ENCODE measurements at places on chromosomes 3 and 15.

- no peak for DNase-seq
These were observed 25.6 kb downstream of the COL8A1 start for GRCh38 chr3:99663977-99664376.

DNA sequence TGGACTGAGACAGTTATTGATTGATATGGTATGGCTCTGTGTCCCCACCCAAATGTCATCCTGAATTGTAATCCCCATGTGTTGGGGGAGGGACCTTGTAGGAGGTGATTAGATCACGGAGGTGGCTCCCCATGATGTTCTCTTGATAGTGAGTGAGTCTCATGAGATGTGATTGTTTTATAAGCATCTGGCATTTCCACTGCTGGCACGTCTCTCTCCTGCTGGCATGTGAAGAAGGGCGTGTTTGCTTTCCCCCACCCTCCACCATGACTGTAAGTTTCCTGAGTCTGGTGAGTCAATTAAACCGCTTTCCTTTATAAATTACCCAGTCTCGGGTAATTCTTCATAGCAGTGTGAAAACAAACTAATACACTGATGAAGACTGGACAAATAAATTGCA, 105.6 kb upstream of the MELTF start:
- DNase-seq = no peak

- no peak for DNase-seq
These were observed 1.2 kb downstream of the TMIE start for GRCh38 chr3:46702246-46703012.

DNA sequence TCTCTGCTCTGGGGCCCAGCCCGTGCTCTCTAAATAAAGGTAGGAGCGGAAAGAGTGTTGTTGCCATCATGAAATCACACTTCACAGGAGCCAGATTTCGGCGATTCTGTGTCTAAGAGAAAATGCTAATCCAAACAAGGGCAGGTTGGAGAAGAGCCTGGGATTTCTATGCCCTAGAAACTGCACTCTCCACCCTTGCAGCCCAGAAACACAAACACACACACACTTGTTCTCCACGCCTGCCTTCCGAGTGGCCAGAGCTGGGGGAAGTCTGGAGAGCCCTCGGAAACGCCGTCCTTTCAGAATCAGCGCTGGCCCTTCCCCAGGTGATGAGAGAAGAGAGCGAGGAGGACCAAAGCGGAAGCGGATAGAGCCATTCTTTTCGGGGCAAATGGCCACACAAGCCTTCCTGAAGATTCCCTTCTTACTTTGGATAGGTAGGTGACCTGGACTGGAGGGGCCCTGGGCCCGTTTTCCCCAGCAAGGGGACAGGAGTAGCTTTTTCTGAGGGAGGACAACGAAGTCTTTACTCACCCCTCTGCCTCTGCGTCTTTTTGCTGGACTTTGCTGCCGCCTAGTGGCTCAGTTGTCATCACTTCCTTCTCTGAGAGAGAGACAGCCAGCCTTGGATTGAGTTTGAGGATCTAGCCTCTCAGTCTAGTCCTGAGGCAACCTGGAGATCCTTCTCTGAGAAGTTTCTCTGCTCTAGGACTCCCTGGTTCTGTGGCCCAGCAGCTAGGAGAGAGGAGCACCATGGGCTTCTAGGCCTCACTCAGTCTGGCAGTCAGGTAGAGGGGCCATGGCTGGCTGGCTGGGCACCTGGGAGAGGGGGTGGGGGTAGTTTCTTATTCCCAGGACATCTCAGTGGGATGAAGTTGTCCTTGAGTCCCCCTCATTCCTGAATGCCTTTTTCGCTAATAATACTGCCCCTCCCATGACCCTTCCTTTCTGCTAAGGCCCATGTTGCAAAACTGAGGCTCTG, 37.7 kb downstream of the SENP8 start:
- DNase-seq = peak; percentile 74

- peak; percentile 90 for DNase-seq
These were observed 85.0 kb upstream of the CNTN6 start for GRCh38 chr3:1007866-1008265.

DNA sequence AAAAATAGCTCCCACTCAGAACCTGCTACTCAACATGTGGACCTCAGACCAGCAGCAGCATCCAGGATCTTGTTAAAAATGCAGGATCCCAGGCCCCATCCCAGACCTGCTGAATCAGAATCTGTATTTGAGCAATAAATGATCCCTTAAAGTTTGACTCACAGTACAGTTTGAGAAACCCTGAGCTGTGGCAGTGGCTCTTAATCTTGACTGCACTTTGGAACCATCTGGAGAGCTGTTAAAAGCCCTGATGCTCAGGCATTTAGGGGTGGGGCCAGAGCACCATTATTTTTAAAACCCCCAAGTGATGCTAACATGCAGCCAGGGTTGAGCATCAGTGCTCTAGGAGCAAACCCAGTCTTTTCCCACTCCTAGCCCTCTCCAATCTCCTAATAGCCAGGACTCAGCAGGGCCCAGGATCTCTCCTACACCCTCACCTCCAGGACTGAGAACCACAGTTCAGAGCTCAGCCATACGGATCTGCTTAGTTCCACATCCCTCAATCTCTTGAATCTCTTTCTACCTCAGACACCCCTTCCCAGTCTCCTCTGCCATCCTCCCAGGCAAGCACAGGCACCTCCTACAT, 10.2 kb downstream of the RFTN1 start:
- no peak for DNase-seq

DNA sequence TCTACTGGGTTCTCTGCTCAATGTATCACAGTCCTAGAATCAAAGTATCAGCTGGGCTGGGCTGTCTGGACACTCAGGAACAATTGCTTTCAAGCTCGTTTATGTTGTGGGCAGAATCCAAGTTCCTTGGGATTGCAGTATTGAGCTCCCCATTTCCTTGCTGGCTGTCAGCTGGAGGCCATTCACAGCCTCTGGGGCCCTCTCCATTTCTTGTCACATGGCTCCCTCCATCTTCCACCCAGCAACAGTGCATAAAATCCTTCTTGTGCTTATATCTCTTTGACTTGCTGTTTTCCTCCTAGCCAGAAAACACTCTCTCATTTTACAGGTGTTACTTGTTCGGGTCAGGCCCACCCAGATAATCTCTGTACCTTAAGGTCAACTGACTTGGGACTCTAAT, 363.5 kb downstream of the IGSF11 start:
- DNase-seq = no peak

DNA sequence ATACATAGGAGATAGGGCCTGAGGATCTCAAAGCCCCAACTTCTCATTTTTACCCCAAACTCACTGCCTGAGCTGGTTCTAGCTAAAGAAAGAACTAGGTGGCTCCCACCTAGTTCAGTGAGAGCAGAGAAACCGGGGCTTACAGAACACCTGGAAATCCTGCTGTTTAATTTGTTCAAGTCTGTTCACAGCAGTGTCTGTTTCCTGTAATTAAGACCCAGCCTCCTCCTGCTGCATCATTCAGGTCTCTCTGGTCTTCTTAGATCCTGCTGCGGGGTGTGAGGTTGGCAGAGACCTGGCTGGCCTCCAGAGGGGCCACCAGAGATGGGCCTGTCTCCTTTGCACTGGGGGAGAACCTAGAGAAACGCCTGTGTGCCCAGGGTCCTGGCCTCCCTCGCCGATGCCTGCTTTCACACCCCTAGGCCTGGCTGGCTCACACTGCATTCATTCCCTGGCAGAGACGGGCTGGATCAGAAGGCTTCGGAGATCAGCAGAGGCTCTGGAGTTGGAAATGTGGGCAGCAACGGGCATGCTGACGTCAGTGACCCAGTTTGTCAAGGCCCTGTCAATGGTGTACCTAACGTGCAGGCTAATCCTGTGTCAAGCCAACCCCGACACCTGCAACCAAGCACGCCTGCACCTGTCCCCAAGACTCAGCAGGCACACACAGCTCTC, 4.9 kb upstream of the CHRNA3 start:
- DNase-seq = no peak

DNA sequence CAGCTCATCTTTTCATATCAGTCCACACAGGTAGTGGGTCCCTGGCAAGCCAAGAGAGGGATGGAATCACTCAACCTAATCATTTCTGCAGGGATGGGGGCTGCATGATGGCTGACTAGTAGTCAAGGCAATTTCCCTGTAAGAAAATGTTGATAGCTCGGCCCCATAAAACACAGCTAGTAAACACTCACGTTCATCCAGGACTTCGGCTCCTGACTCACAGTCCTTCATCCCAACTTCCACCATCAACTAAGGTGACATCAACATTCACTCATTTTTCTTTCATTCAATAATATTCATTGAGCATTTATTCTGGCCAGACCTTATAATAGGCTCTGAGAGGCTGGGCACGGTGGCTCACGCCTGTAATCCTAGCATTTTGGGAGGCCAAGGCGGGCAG, 4.4 kb upstream of the ACAP2 start:
- no peak for DNase-seq

GRCh38 chr15:46344115-46344724, 709.4 kb downstream of the SQOR start:
- no peak for DNase-seq

DNA sequence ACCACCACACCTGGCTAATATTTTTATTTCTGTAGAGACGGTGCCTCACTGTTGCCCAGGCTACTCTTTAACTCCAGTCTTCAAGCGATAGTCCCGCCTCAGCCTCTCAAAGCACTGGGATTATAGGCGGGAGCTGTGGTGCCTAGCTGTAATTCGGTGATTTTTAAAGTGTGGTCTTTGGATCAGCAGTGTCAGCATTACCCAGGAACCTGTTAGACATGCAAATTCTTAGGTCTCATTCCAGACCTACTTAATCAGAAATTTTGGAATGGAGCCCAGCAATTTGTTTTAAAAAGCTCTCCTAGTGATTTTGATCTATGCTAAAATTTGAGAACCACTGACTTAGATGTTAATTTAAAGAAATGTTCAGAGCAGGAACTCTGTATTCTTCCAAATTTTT, 51.9 kb downstream of the GOLM2 start:
- DNase-seq = peak; percentile 90

DNA sequence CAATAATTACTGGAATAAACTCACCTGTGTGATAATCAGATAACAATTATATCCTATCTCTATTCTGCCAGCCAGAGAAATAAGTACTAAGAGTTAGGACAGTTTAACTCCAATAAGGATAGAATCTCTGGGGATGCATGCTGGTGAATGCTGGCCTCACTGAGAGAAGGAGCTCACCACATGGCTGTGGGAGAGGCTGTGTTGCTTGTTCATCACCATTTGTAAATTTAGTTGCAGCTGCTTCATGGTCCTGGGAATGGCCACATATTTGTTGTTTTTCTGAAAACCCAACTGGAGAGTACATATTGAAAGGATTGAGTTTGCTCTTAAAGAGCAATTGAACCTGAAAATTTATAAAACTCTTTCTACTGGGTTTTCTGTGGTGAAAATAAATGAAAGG, 207.3 kb downstream of the NECTIN3 start:
- DNase-seq = no peak

- peak; percentile 84 for DNase-seq
These were observed 10.3 kb downstream of the MASP1 start for GRCh38 chr3:187281191-187281714.

DNA sequence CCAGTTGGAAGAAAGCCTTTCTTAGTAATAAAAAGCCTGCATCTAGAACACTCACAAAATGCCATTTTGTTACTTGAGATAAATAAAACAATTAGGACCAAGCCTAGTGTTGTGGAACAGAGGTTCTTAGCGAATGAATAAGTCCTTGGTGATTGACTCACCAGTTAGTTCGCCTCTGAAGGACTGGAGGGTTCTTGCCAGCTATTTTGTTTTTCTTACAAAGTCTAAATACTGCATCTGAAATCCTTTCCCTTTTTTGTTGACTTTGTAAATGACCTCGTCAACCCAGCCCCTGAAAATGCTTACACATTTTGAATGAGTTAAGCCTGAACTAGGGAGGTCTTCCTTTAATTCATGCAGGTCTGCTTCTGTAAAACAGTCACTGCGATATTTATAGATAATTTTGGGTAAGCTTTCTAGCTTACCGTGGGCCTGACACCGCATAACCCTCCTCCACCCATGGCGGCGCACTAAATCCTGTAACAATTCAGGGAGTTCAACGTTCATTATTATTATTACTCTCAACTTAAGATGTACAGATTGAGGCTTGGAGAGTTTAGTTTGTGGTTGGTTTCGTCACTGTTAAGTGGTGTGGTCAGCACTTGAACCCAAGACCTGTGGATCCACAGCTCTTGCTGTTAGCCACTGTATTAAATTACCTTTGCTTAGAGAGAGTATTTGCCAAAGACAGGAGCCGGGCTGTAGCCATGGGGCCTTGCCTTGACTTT, 45.0 kb upstream of the SACM1L start:
- peak; percentile 81 for DNase-seq

GRCh38 chr3:126448136-126448892, 27.4 kb downstream of the ZXDC start:
- DNase-seq = no peak

GRCh38 chr3:194064380-194065332, 71.3 kb upstream of the HES1 start:
- DNase-seq = no peak

- no peak for DNase-seq
These were observed 11.6 kb upstream of the SSUH2 start for GRCh38 chr3:8656240-8656639.

- DNase-seq = no peak
These were observed 68.7 kb upstream of the GOLGA8B start for GRCh38 chr15:34651997-34652725.

GRCh38 chr15:91265416-91265940, 165.4 kb downstream of the SV2B start:
- no peak for DNase-seq

GRCh38 chr3:100386437-100387074, 14.3 kb downstream of the TOMM70 start:
- DNase-seq = no peak

GRCh38 chr3:69491975-69492374, 106.1 kb upstream of the FRMD4B start:
- no peak for DNase-seq

- no peak for DNase-seq
These were observed 512.6 kb upstream of the PPP2R3A start for GRCh38 chr3:135452881-135453280.

DNA sequence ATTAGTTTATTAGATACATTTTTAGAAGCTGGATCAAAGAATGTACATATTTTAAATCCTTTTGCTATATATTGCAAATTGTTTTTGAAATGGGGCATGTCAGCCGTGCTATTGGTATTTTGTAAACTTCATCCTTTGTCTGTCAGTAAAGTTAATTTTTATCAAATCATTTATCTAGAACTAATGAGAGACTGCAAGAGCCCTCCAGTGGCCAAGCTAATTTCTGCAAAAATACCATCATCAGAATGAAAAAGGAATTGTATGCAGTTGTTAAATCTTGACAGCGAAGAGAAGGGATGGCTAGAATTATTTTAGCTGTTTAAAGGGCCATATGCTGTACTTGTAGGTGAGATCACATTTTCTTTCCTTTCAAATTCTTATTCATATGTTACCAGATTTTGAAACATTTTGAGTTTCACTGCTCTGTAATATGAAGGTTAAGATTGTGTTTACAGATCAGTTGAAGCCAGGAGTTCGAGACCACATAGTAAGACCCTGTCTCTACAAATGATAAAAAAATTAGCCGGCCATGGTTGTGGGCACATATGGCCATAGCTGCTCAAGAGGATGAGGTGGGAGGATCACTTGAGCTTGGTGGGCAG, 8.1 kb upstream of the CLDN11 start:
- peak; percentile 35 for DNase-seq

- DNase-seq = no peak
These were observed 69.5 kb upstream of the MBNL1 start for GRCh38 chr3:152199102-152199840.
